ENCODE measurements at places on chromosomes 5 and 9.

GRCh38 chr9:115068031-115068430 lies 49.9 kb downstream of the TNC start:
- no peak for DNase-seq

DNA sequence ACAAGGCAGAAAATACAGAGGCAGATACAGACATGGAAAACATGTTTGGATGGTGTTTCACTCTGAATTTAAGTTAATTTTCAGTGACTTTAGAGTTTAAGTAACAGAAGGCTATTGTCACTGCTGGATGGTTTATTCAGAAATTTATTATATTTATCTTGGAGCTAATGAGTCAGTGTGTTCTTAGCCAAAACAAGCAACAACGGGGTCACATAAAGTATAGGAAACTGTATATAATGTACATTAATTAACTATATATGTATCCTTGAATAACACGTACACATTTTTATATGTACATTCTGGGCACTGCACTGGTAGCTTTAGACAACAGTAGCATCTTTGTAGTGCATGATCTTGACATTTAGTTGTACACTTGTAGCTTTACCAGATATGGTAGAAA lies 30.7 kb downstream of the CYLC2 start:
- no peak for DNase-seq

DNA sequence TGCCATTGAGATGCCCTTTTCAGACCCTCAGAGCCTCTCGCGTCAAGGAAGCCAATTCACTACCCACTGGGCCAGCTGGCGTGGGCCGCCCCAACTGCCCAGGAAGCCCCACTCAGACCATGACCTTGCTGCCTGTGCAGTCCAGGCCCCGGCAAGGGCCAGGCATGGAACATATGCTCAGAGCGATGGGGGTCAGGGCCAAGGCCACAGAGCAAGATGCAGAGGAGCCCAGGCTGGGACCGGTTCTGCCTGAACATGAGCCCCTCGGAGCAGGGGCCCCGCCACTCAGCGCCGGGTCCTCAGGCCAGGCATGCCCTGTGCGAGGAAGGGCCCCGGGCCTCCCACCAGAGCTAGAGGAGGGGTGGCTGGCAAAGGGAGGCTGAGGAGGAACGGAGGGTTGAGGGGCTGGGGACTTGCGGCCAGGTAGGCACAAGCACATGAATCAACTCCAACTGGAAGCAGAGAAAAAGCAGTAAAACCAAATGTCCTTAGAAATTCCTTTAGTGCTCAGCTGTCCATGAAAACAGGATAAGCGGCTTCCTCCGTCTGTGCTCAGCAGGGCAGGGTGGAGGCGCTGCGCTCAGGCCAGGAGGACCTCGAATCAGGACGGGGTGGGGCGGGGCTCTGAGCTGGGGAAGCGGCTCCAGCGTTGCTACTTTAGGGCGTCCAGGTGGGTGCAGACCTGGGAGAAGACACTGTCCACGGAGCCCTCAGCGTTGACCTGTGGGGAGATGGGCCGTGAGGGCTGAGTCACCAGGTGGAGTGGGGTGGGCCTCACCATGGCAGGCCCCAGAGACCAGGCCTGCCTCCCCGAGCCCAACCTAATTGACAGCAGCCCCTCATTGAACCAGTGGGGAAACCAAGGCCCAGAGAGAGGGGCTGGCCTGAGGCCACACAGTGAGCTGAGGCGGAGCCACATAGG lies 9.9 kb downstream of the AK1 start:
- DNase-seq: no peak

DNA sequence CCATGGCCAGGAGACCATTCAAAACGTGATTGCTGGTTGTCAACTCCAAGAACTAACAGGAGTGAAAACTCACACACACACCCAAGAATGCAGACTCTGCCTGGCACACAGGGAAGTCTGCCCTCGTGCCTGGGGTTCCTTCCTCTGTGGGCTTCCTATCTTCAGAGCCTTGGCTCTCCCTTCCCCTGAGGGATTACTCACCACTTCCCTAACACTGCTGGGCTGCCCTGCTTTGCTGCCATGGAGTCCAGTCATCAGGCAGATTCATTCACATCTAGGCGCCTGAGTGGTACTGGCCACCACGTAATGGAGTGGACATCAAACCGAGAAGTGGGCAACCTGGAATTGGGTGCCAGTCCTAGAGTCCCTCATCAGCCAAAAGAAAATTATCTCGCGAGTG lies 76.4 kb upstream of the PRSS3 start:
- no peak for DNase-seq

GRCh38 chr5:149371296-149371962 lies 7.7 kb downstream of the IL17B start:
- peak; percentile 13 for DNase-seq
